Mesendoderm (in vitro differentiated cells): ENCODE measurements at places on chromosomes 5 and 9.

GRCh38 chr9:121572581-121572980 lies 72.9 kb upstream of the GGTA1 start:
- no peak for DNase-seq

DNA sequence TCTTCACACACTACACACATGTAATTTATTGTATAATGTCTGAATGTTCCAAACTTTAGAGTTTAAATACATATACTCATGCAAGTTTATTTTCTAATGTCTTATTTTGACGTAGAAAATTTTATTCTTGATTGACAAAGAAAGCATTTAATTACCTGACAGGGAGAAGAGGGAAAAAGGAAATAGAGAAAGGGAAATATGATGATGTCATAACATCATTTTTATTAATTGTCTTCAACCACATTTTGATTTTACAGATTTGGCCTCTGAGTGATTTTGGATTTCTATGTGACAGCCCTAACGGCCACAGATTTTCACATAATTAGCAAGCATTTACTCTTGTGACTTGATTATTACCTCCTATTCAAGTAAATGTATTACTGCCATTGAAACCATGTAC lies 106.1 kb upstream of the FSTL4 start:
- no peak for DNase-seq

- DNase-seq = no peak
Observed at GRCh38 chr9:3507395-3508077, 18.3 kb downstream of the RFX3 start.

DNA sequence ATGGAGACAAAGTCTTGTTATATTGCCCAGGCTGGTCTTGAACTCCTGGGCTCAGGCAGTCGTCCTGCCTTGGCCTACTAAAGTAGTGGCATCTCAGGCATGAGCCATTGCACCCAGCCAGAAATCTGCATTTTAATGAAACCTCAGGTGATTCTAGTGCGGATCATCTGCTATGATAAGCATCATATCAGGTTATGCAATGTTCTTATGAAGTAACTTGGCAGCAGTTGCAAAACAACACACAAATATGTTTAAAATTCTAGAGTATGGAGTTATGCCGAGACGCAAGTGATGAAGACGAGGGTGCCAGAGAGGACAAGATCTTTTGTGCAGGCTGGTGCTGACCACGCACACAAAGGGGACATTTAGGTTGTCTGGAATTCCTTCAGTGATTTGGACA lies 153.2 kb upstream of the MEF2C start:
- no peak for DNase-seq

GRCh38 chr5:79516986-79517385 lies 3.1 kb upstream of the HOMER1 start:
- DNase-seq = no peak

GRCh38 chr5:78993165-78993564 lies 8.1 kb upstream of the ARSB start:
- DNase-seq = no peak

DNA sequence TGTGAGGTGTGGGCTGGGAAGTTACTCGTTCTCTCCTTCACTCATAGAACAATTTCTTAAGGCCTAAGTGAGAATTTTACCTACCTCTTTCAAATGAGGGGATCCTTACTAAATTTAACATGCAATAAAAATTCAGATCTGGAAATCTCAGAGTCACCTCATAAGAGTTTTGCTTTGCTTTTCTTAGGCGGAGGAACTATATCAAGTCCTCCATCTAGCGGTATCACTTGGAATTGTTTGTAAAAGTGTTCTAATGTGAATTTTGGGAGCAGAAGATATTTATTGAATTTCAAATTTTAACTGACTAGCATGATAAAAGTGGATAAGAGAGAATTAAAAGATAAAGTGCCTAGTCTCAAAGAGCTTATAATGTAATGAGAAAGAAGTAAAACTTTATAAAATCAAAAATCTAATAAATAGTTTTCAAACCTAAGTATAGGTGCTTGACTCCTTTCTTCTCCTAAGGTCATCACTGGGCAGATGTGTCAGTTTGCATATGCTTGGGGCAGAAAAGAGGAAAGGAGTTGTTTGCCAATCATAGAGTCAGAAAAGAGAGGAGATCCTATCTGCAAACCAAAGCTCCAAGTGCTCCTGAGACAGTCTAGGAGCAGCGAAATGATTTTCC lies 145.7 kb upstream of the DAB2 start:
- peak; percentile 37 for DNase-seq

- DNase-seq = no peak
Observed at GRCh38 chr5:35158204-35158603, 72.1 kb downstream of the PRLR start.

DNA sequence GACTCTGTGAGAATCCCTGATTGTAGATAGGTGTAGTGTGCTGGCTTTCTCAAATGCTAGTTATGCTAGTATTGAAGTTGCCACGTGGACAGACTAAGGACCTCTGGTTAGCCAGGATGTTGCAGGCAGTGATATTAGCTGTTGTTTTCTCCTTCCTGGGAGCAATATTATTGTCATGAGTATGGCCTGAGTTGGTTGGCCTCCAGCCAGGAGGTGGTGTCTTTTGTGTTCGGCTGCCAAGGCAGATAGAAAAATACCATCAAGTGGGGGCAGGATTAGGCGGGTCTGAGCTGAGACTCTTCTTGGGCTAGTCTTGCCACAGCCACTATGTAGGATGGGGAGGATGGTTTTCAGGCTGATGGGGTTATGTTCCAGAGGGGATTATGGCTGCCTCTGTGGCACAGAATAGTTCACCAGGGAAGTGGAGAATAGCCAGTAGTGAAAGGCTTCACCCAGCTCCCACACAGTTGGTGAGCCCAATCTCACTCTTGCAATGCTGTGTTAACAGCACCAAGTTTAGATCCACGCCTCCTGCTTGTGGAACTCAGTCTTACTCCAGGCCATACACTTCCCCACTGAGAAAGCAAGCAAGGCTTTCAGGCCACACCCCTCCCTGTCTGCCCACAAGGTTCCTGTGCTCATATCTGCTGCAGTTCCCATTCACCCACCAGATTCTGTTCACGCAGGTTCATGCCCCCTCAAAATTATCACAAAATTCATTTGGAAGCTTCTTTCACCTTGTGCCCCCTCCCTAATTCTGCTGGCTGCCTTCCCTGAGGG lies 31.2 kb downstream of the GHR start:
- DNase-seq = no peak

- DNase-seq = peak; percentile 68
Observed at GRCh38 chr5:167296661-167297060, 994.8 kb upstream of the WWC1 start.

GRCh38 chr9:98364086-98364485 lies 108.6 kb upstream of the TBC1D2 start:
- DNase-seq = no peak

GRCh38 chr5:125492977-125493376 lies 746.5 kb upstream of the ZNF608 start:
- DNase-seq = no peak

- DNase-seq = no peak
Observed at GRCh38 chr9:133104718-133105460, 16.2 kb downstream of the RALGDS start.

DNA sequence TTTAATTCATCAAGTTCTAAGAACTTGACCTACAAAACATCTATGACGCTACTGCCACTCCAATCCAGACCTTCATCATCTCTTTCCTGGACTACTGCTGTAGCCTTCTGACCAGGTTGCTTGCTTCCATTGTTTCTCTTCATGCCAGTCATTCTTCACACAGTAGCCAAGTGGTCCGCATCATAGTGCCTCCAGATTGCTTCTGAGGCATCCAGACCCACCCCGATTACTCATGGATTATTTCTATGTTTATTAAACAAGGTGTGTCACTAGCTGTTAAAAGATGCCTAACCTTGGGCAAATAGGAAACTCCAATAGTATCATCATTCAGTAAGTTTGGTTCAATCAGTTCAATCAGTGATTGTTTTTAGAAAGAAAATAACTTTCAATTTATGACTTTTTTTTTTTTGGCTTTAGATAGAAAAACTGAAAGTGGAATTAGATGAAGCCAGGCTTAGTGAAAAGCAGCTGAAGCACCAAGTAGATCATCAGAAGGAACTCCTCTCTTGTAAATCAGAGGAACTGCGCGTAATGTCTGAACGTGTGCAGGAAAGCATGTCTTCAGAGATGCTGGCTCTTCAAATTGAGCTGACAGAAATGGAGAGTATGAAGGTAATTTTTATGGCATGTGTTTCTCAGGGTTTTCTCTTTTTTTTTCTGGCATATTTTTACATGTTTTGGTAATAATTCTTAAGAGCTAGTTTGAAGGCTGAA lies 9.5 kb downstream of the SPDL1 start:
- no peak for DNase-seq

DNA sequence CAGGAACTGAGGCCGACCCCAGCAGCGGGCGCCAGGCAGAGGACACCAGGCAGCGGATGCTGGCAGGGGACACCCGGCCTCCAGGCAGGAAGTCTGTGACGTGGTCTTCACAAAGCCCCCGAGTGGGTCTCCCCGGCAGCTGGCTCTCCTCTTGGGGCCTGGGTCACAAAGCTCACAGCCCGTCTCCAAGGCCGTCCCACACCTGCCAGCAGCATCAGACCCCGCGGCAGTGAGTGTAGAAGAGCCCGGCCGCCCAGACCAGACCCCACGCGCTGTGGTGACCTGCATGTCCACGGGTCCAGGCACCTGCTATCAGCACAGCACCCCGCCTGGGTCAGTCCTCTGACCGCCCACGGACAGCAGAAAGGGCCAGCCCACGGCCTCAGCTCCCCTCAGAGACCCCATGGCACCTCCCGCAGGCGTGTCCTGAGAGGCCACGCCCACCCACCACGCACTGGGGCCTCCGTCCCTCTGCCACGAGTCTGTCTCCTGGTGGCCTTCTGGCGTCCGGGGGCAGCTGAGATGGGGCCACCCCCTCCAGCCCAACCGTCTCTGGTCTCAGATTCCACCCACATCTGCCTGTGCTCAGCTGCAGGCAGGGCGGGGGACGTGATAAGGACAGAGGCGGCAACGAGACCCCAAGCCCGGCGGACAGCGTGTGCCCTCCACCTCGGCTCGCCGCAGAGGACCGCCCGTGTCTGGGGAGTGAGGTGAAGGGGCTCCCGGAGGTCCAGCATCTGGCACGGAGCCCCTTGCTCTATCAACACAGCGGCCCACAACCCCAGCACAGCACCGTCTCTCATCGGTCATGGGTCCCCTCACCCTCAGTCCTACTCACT lies 34.2 kb downstream of the EXD3 start:
- DNase-seq = no peak

GRCh38 chr9:72013292-72013760 lies 47.1 kb downstream of the C9orf57 start:
- DNase-seq = no peak

- no peak for DNase-seq
Observed at GRCh38 chr5:54804521-54804920, 180.9 kb downstream of the ESM1 start.

DNA sequence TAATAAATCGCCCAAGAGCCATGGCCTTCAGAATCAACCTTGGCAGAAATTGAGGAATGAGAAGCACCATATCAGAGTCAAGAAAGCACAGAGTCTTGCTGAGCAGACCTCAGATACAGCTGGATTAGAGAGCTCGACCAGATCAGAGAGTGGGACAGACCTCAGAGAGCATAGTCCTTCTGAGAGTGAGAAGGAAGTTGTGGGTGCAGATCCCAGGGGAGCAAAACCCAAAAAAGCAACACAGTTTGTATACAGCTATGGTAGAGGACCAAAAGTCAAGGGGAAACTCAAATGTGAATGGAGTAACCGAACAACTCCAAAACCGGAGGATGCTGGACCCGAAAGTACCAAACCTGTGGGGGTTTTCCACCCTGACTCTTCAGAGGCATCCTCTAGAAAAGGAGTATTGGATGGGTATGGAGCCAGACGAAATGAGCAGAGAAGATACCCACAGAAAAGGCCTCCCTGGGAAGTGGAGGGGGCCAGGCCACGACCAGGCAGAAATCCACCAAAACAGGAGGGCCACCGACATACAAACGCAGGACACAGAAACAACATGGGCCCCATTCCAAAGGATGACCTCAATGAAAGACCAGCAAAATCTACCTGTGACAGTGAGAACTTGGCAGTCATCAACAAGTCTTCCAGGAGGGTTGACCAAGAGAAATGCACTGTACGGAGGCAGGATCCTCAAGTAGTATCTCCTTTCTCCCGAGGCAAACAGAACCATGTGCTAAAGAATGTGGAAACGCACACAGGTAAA lies 4.5 kb downstream of the NFX1 start:
- no peak for DNase-seq
